Cardiac fibroblast (primary cell): ENCODE measurements at places on chromosomes 1 and 21.

- no peak for DNase-seq
Measured at GRCh38 chr1:157116737-157117103, 17.1 kb upstream of the ETV3L start.

- DNase-seq = peak; percentile 10
Measured at GRCh38 chr1:90175490-90176167, 180.7 kb downstream of the ZNF326 start.

GRCh38 chr1:179048339-179049124, 22.8 kb downstream of the FAM20B start:
- DNase-seq = no peak

DNA sequence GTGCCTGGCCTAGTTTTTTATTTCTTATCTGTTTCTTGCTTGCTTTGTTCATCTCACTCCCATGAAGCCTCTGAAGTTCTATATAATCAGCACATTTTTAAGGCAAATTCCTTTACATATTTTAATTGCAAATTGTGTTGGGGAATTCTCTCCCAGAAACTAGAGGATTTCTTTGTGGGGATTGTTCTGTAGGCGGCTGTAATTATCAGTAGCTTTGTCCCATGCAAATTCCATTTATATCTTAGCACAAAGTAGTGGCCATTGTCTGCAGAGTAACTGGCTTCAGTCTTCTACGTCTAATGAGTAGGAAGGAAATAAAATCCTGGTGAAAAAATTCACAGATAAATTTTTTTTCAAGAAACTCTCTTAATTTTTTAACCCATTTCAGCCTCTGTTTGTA, 35.7 kb downstream of the CLEC20A start:
- no peak for DNase-seq

- DNase-seq = no peak
Measured at GRCh38 chr1:163820226-163820625, 498.5 kb downstream of the NUF2 start.

DNA sequence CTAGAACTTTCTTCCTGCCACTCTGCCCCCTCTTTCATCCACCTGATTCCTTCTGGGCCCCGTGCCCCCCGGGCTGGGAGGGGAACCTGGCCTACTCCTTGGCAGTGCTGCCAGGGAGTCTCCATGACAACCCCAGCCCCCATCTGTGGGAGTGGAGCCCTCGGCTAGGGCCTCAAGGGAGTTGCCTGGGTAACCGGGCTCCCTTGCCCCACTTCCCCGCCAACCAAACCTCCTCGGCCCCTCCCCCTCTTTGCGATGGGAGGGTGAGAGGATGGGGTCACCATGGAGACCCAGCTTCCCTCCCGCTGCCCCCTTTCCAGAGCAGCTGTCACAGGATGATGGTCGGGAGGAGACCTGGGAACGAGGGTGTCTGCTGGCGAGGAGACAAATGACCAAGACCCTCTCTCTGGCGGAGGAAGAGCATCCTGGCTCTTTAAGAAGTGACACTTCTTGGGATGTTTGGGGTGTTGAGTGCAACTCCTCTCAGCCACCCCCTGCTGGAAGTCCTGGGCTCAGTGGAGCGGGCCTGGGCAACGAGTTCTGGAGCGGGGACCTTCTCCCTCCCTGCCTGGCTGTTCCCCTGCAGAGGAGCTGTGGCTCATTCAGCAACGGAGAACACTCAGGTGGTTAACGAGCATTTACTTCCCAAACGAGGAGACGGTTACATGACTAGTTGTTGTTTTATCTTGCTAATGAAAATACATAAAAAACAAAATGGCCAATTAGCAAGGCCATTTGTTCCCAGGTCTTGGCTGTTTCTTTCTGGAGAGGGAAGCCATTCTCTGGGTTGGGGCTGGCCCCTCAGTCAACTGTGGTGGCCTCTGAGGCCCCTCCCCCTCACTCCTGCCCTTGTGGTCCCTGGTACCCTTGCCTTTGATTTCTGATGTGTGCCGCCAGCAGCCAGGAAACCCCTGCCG, 82.8 kb downstream of the UBIAD1 start:
- no peak for DNase-seq

DNA sequence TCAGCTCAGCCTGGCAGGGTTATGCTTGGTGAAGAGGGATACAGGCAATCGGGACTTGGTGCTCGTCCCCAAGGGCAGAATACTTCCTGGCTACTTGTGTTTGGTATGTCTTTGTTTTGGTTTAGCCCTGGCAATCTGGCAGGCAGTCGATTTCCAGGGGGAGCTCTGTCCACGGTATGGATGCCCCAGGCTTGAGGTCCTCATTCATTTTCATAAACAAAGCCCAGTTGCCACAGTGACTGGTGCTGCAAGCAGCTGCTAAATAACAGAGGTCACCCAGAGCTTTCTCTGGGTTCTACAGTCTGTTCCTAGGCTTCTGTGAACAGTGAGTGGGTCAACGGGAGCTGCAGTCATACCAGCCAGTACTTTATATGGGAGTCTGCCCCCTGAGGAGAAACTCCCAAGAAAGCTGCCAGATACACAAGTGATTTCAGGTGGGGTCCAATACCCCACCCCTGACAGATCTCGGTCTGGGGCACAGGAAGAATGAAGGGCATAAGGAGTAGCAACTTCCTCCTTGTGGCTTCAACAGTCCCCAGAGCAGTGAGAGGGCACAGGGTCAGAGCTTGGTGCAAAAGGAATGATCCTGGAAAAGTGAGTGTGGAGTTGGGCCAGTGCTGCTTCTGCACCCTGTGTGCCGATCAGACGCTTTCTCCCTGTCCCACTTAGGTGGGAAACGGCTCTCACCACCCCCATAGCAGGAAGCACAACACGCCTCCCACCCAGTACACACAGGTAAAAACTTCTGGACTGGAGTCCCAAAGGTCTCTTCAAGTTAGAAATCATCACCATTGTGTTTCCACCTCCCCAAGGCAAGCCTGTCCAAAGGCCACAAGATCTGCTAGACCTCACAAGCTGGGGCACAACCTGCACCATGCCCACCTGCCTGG, 55.5 kb downstream of the TGFBR3 start:
- peak; percentile 90 for DNase-seq

DNA sequence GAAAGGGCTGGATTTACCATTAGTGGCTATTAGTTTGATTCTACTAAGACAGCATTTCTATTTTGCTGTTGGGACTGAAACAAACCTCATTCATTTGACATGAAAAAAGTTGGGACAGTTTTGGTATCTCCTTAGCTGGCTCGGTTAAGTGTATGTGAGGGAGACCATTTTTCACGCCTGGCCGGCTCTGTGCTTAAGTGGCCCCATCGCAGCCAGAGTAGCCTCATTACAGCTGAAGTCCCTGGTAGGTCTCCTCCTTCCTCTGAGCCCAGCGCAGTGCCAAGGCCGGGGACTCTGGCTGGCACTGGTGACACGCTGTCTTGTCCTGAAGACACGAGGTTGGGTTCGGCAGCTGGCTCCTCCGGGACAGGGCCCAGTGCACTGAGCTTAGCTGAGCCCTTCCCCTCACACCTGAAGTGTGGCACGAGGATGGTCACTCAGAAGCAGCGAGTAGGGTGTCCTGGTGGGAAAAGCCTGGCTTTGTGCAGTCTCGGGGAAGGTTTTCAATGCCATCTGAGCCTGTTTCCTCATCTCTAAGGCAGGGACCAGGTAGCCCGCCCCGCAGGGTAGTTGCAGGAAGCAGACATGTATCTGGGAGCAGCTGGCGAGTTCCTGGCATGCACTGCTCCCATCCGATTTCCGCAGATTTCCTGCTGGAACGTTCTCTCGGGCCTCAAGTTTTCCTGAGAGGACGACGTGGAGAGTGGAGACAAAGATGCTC, 196.5 kb downstream of the DYRK1A start:
- no peak for DNase-seq

- DNase-seq = peak; percentile 22
Measured at GRCh38 chr1:16207318-16208269, 4.9 kb downstream of the ARHGEF19 start.

DNA sequence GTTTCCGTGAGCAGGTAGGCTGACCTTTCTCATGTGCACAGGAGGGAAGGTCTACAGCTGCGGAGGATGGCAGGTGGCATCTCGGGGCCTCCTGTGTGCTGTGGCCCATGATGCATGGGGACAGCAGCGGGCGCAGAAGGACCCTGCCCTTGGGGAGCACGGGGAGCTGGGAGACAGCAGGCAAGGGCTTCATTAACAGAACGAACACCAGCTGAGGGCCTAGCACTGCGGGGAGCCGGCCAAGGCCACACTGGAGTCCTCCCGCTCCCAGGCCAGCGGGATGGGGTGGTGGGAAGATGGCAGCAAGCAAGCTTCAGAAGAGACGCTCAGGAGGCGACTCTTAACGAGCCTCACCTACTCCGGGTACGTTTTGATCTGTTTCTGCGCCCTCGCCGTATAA, 66.6 kb downstream of the SCCPDH start:
- DNase-seq = no peak

- no peak for DNase-seq
Measured at GRCh38 chr1:221606256-221606655, 135.6 kb downstream of the DUSP10 start.

GRCh38 chr1:10935246-10935645, 77.2 kb upstream of the TARDBP start:
- no peak for DNase-seq

DNA sequence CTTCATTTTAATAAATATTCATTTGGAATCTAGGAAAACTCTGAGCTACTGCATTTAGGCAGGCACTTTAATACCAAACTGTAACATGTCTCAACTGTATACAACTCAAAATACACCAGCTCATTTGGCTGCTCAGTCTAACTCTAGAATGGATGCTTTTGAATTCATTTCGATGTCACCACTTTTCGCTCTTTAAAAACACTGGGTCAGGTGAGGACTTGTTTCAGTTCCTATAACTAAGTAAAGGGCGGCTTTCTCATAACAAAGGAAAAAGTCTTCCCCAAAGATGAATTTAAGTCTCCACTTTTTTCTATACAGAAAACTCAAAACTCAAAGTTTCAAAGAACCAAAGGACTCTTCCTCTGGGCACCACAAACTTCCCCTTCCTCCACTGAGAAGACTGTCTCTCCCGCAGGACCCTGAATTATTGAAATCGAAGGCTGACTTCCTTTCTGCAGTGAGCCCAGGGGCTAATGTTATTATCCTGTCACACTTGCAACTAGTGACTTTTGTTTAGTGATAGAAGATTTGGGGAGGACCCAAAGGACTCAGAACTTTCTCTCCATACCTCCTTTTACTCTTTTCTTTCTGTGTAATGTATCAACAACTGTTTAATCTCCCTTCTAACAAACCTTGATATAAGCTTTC, 9.7 kb upstream of the DHX9 start:
- no peak for DNase-seq

GRCh38 chr1:63668298-63668697, 75.1 kb downstream of the PGM1 start:
- no peak for DNase-seq

- DNase-seq = no peak
Measured at GRCh38 chr21:46441331-46441730, 17.4 kb upstream of the DIP2A start.
